Thyroid gland (tissue), 4 donors: ENCODE measurements at places on chromosomes 2 and 18.
A peak's percentile ranks its signal among the peaks of the same experiment; 100 is the strongest.

- no peak for DNase-seq
Observed at GRCh38 chr2:72191441-72191840, 43.8 kb upstream of the CYP26B1 start.

DNA sequence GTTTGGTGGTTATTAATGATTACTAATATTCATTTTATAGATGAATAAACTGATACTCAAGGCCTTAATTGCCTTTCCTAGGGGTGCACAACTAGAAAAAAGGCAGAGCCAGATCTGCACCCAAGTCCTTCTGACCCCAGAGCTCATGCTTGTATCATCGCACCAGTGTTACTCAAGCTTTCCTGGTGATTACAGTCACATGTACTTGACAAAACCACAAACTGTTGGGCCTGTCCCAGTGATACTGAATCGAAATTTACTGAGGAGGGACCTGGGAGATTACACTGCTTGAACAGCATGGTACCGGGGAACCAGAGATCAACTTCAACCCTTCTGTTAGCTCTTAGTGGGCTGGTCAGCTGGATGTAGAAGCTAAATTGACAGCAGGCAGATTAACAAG, 33.7 kb downstream of the FASTKD2 start:
- DNase-seq: no peak

DNA sequence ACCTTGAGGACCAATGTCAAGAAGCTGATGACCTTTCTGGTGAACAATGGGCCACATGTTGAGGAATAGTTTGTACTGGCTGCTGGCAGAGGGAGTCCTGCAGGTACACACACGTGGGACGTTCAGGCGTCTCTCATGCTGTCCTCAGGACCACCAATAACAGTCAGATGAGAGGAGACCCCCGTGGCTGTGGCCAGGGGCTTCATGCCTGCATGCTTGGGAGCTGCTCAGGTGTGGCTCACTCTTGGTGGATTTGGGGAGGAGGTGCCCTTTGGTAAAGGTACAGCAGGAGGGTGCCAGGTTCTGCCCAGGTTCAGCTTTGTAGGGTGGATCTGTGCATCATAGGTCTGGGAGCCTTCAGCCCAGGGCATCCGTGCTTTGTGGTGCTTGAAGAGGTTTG, 62.9 kb upstream of the PXDN start:
- no peak for DNase-seq

- no peak for DNase-seq
Observed at GRCh38 chr18:56127322-56128099, 510.9 kb downstream of the TXNL1 start.

DNA sequence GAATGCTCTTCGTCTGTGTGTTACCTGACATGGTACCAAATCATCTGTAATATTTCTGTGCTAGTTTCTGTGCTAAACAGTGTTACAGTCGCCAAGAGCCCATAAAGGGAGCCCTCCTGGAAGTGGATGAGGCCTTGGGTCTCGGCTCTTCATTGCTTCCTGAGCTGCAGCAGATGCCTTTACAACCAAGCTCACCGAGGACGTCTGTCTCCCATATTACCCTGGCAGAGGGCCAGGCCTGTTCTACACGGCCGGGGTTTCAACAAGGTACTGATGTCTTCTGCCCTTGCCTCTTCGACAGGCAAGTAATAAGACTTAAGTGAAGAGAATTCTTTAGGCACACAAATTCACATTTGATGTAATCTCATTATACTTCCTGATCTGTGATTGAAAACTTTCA, 16.8 kb downstream of the RPL31 start:
- peak; percentile 46 for DNase-seq

- no peak for DNase-seq
Observed at GRCh38 chr18:62044490-62045000, 142.3 kb downstream of the PIGN start.

DNA sequence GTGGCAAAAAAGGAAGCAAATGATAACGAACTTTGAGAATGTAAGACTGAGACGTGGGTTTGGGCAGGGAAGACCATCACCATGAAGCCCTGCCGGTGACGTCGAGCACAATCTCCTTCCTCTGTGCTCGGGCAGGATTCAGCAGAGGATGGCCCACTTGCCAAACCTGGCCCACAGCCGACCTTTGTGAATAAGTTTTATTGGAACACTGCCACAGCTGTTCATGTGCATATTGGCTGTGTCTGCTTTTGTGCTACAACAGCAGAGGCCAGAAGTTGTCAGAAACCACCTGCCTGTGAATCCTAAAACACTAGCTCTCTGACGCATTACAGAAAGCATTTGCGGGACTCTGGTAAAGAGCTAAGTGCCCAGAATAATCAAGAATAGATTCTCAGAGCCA, 223.9 kb downstream of the MYT1L start:
- peak; percentile 68 for DNase-seq

DNA sequence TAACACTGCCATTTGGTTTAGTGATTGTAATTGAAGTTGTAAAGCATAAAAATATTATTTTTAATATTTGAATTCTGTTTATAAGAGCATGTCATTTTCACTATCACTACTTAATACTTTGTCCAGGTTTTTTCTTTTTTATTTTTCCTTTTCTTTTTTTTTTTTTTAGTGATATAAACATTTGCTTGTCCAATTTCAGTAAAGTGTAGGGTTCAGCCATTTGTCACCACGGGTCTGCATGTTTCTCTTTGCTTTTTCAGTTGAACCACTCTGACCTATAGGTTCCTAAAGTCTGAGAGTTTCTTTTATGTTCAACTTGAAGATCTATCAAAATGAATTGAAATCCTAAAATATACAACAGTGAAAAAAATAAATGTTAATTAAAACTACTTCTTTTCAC, 48.5 kb upstream of the SPAG16 start:
- DNase-seq: no peak
